Esophagus squamous epithelium (tissue), 5 donors: ENCODE measurements at places on chromosomes 13 and 19.

DNA sequence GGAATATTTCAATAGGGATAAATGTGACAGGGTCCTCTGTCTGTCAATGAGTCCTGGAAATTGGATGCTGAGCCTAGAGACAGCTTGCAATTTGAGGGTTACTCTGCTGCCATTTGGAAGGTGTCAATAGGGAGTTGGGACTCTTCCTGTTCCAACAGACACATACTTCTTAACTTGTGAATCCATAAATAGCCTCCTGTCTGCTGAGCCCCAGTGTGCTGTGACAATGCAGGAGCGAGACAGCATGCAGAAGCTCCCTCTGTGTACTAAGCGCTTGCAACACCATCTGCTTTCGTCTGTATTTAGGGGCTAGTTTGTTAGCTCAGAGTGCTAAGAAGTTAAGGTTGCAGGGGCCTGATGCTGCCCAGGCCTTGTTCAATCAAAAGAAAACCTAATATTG, 58.5 kb upstream of the GPR12 start:
- DNase-seq = no peak

- no peak for DNase-seq
Measured at GRCh38 chr13:75181906-75182305, 300.1 kb downstream of the TBC1D4 start.

DNA sequence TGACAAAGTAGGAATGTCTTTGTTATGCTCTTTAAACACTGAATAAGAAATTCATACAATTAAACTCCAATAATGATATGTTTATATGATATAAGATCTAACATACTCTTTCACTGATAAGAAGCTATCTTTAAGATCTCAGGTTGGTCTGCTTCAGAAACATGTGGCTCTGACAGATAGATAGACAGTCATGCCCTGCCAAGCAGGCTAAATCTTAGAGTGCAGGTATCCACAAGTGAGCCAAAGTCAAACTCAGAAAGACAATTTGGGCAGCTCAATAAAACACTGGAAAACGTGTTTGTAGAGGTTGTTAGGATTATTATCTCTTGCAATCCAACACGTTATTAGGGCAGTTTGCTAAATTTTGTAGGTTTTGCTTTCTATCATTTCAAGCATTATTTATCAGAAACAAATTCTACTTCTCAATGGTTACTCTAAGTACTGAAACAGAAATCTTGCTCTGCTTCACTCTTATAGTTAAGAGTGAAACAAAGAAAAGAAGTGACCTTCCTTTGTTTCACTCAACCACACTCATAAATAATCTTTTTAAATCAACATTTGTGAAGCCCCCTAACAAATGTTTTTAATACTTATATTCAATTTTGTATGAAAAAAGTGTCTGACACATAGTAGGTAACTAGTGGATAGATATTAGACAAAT, 1255.6 kb downstream of the DIAPH3 start:
- no peak for DNase-seq

- no peak for DNase-seq
Measured at GRCh38 chr19:35318679-35319448, 10.1 kb upstream of the CD22 start.

GRCh38 chr19:18633321-18633720, 3.5 kb upstream of the KLHL26 start:
- no peak for DNase-seq

- no peak for DNase-seq
Measured at GRCh38 chr13:59437544-59438301, 726.0 kb downstream of the DIAPH3 start.

- DNase-seq = no peak
Measured at GRCh38 chr19:16067205-16067938, 8.9 kb upstream of the TPM4 start.

DNA sequence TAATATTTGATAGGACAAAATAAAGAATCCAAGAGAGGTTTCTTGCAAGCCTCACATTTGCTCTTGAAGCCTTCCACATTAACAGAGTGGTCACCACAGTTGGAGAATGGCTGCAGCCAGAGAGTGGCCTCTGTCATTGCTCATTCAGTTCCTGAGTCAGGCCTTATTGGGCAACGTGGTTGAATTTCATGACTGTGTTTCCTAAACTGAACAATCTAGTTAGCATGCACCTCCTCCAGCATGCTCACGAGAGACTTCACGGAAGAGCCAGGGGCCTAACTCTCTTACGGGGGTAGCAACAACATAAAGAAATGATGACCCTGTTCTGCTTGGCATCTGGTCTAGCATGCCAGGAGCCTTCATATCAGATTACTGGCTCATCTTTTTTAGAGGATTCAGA, 9.6 kb upstream of the UBL3 start:
- DNase-seq = no peak

- DNase-seq = no peak
Measured at GRCh38 chr19:13865571-13866462, 11.1 kb upstream of the NANOS3 start.

GRCh38 chr13:72677431-72677830, 50.0 kb downstream of the MZT1 start:
- DNase-seq = no peak

GRCh38 chr13:44309794-44310757, 63.5 kb upstream of the SERP2 start:
- no peak for DNase-seq

DNA sequence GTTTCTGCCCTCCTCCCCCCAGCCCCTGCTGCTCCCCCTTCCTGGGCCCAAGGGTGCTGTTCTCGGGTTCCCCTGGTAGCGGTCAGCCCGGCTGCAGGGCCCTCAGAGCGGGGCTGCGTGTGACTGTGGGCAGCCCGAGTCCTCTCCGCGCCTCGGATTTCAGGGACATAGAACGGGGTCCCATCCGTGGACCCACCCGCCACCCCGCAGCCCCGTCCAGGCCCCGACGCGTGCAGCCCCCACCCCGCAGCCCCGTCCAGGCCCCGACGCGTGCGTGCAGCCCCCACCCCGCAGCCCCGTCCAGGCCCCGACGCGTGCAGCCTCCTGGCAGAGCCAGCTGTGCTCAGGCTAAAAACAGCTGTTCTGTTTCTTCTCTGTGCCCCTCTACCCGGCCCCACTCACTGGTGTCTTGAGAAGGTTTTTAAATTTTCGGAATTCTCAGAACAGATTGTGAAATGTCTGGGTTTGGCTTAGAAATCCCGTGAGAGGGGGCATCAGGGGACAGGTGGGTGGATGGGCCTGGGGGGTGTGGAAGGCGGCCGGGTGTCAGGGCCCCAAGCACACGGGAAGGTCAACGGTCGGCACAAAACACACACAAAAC, 5.5 kb upstream of the PRTN3 start:
- no peak for DNase-seq

GRCh38 chr13:79317856-79318255, 88.2 kb downstream of the RBM26 start:
- DNase-seq = no peak

GRCh38 chr13:110518571-110518970, 43.0 kb downstream of the RAB20 start:
- no peak for DNase-seq
